Left lung (tissue), 14 donors: ENCODE measurements at places on chromosomes 7 and 10. TPM values are rescaled to one million over a fixed set of nuclear protein-coding genes. Genes with fewer than 3 reads are reported as not detected.

GRCh38 chr10:81040031-81040430 lies 502.3 kb downstream of the SH2D4B start:
- no peak for DNase-seq

DNA sequence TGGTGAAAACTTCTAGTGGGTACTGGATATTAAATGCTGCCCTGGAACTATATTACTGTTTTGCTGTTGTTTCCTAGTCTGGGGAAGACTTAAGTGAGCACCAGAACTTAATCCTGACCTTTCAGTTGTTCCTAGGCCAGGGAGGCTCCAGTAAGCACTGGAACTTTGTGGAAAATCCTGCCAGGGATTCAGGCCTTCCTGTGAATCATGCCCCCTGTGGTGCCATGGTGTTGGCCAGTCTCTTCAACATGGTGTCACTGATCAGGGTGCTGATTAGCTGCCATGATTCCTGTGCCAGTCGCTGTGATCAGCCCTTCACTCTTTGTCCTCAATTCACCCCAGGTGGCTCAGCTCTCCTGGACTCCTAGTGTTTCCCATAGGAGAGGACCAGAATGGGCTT lies 8.5 kb upstream of the AOAH start:
- DNase-seq, result no peak

- no peak for DNase-seq
Observed at GRCh38 chr10:58335306-58336005, 650 bp downstream of the UBE2D1 start.

GRCh38 chr10:122490786-122491680 lies 29.7 kb downstream of the HTRA1 start:
- DNase-seq, result no peak

- DNase-seq, result no peak
Observed at GRCh38 chr7:157263156-157263555, 73.6 kb upstream of the DNAJB6 start.

DNA sequence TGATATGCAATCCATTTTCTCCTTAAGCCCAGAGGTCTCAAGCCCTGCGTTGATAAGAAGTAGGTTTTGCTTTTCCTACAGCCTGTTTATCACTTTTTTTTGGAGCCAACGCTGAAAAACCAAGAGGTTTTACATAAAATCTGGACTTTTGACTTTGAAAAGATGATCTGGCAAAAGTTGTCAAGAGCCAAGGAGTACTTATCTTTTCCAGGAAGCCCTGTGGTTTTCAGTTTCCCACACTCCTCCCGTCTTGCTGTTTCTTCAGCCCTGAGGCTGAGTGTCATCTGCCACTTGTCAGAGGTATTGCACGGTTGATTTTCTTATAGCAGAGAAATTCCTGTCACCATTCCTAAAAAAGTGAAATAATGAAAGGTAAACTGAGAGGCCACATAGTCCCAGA lies 108.7 kb downstream of the TYW1 start:
- no peak for DNase-seq

GRCh38 chr10:63313066-63313717 lies 152.6 kb downstream of the JMJD1C start:
- no peak for DNase-seq

DNA sequence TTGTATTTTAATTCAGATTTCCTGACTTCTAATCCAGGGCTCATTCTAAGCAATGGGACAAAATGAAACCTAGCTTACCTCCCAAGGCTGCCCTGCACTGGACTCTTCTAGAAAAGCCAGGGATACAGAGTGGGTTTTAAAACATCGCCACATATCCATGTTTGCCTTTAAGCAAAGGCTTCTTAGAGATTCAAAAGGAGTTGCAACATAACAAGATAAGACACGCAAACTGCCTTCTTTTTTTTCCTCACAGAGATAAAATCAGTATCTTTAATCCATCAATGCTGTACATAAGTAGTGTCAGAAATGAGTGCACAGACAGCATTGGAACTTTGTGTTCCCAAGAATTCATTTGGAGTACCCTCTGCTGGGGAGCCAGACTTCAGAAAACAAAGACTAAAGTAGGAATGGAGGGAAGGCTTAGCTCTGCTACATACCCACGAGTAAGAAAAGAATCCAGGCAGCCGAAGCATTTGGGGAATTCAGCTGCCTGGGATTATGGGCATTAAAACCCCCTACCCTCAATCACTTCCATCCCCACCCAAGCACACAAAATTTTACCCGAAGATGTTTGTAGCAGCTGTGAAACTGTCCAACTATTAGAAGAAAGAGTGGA lies 427.8 kb downstream of the ARL4A start:
- no peak for DNase-seq

DNA sequence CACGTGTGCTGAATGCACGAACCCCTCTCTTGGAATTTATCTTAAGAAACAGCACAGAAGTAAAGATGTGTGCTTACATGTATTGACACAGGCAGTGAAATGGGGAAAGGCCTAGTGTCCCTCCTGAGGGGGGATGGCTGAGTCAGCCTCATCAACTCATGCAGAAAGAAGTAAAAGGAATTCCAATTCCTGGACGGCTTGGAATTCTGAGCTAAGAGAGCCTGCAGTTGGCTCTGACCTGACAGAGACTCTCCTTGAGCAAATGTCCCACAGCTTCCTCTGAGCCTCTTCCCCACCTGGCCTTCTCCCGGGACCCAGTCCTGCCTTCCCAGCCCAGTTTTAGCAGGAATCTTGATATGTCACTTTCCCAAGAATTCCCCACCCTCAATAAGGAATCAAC lies 542.4 kb upstream of the ADARB2 start:
- no peak for DNase-seq

The CNPY4 gene
- total RNA-seq, result 19.4 TPM

The LMOD2 gene
- not detected for total RNA-seq
